Colonic mucosa (tissue), 4 donors: ENCODE measurements at places on chromosomes 6 and 20. TPM values are rescaled to one million over a fixed set of nuclear protein-coding genes. Genes with fewer than 3 reads are reported as not detected.

- no peak overlapping the region for H3K27ac ChIP-seq
- no peak overlapping the region for H3K4me3 ChIP-seq
- no peaks in the 10 kb centered on the region for H3K27me3 ChIP-seq
Observed at GRCh38 chr20:59736366-59736765, 132.0 kb downstream of the PHACTR3 start.

DNA sequence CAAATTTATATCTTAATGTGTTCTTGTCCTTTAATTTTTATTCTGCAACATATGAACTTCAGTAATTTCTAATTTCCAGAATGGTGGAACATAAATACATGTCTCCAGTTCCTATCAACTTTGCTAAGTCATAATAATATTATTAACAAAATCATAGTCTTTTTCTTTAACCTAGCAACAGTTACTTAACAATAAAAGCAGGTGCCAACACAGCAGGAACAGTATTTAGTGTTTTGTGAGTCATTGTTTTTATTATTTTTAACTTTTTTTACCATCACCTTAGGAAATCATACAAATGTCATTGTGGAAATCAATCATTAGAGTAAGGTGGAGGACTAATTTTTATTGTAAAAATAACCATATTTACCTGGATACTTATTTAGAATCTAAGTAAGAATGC, 133.5 kb downstream of the PLCB1 start:
- H3K4me1 ChIP-seq: no peaks in the 10 kb centered on the region
- no peak for DNase-seq

- peak overlapping the region; percentile 69 for H3K27ac ChIP-seq
- no peaks in the 10 kb centered on the region for H3K27me3 ChIP-seq
- DNase-seq: peak; percentile 20
- H3K36me3 ChIP-seq: no peaks in the 10 kb centered on the region
Observed at GRCh38 chr6:36622901-36623546, 28.9 kb downstream of the SRSF3 start.

DNA sequence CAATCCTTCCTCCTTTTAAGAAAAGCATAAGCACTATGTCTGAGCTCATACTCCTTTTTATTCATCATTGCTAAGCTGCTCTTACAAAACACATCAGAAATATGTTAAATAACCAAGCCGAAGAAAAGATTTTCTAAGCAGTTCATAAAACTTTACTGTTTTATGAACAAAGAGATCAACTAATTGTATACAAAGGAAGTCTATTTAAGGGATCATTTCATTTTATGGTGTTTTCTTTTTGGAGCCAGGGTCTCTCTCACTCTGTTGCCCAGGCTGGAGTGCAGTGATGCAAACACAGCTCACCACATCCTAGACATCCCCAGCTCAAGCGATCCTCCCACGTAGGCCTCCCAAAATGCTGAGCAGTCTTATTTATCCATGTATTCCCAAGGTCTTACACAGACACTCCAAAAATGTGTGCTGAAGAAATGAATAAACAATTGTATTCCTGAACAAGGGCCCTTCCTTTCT, 9.3 kb downstream of the NUDT3 start:
- H3K27me3 ChIP-seq: no peaks in the 10 kb centered on the region
- no peaks in the 10 kb centered on the region for H3K36me3 ChIP-seq
- no peak overlapping the region for H3K4me3 ChIP-seq
- peak overlapping the region; percentile 21 for H3K27ac ChIP-seq
- H3K4me1 ChIP-seq: no peaks in the 10 kb centered on the region
- no peak for DNase-seq

DNA sequence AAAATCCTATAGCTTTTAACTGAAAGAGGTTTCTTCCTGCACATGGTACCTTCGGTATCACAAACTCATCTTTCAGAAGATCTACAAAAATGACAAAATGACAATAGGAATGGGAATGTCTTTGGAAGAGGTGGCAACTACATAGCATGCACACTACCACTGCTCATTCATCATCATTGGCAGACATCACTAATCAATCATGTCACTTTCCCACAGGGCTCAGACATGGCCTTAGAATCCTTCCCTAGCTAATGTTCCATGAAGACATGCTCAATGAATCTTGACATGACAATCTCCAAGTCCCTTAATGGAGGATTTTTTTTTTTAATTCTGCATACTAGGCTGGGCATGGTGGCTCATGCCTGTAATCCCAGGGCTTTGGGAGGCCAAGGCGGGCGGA, 3.2 kb upstream of the PGC start:
- DNase-seq: no peak
- H3K4me1 ChIP-seq: no peaks in the 10 kb centered on the region
- no peaks in the 10 kb centered on the region for H3K36me3 ChIP-seq
- no peak overlapping the region for H3K4me3 ChIP-seq

DNA sequence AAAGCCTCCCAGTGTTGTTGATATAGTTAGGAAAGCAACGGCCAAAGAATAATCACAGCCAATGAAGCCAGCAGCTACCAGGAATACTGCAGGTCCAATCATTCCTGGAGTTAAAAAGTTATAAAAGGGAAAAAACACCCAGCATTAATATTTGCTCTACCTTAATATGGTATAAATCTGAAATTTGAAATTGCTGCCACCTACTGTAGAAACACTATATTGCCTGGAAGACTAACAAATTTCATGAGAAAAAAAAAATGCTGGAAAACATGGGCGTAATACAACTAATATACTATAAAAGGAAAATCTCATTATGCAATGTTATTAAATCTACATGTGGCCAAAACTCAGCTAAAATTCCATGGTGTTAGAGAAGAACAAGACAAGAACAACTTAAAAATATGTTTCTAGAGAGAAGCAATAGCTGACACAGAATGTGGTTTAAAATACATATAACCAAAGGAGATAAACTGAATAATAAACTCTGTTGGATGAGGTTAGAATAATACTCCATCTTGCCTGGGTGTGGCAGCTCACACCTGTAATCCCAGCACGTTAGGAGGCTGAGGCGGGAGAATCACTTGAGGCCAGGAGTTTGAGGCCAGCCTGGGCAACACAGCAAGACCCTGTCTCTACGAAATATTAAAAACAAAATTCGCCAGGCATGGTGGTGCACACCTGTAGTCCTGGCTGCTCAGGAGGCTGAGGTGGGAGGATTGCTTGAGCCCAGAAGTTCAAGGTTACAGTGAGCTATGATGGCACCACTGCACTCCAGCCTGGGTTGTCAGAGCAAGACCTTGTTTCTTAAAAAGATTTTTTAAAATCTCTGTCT, 43.1 kb downstream of the SLC17A5 start:
- no peak overlapping the region for H3K4me3 ChIP-seq
- no peak overlapping the region for H3K27ac ChIP-seq
- H3K27me3 ChIP-seq: no peaks in the 10 kb centered on the region
- DNase-seq: no peak

- H3K36me3 ChIP-seq: no peaks in the 10 kb centered on the region
- H3K27me3 ChIP-seq: no peaks in the 10 kb centered on the region
- DNase-seq: peak; percentile 72
- no peak overlapping the region for H3K4me3 ChIP-seq
Observed at GRCh38 chr20:59010321-59010994, 3.4 kb upstream of the CTSZ start.

GRCh38 chr6:98323605-98324004, 510.8 kb upstream of the POU3F2 start:
- H3K27ac ChIP-seq: no peak overlapping the region
- H3K4me1 ChIP-seq: no peaks in the 10 kb centered on the region
- H3K27me3 ChIP-seq: no peaks in the 10 kb centered on the region
- H3K4me3 ChIP-seq: no peak overlapping the region
- no peaks in the 10 kb centered on the region for H3K36me3 ChIP-seq

DNA sequence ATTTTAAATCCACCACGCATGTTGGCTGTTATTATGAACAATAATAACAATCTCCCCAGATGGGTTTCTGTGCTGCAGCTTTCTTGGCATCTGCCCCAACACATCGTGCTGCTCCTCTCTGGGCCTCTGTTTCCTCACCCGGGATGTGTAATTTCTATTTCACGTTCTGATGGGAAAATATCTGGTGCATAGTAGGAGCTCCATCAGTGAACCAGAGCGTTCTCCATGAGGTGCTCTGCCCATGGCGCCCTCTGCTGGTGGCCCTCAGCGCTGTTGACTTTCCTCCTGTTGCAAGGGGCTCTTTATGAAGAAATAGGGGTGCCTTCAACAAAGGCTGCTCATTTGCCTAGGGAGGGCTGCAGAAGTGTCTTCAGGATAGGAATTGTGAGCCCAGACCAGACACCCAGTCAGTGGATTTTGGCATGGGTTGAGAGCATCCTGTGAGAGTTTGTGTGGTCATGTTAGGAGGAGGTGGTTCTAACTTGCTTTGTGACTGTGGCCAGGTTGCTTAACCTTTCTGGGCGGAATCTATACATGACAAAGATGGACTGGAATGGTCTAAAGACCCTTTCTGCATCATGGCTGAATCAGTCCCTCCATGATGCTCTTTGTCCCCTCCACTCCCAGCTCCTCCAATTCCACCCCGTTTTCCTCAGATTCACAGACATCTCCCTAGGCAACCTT, 8.1 kb downstream of the SCRT2 start:
- H3K27ac ChIP-seq: no peak overlapping the region
- H3K4me3 ChIP-seq: no peak overlapping the region
- no peaks in the 10 kb centered on the region for H3K4me1 ChIP-seq

DNA sequence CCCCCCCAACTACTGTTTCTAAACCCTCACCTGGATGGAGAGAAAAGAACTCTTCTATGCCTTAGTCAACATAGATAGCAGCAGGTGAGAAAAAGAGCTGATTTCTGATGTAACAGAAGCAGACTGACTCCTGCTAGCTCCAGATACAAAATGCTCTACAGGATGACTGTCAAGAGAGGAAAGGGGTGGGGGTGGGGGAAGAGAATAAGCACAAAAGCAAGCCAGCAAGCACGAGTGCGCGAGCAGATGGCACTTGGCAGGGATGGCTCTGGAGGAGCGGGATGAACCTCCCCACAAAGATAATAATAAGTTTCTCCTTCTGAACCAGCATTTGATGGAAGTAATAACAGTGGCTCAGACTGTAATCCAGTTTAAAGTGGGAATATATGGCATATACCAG, 45.6 kb upstream of the SPDEF start:
- H3K36me3 ChIP-seq: no peaks in the 10 kb centered on the region
- no peaks in the 10 kb centered on the region for H3K27me3 ChIP-seq
- peaks cover 3% of the 10 kb centered on the region for H3K4me1 ChIP-seq
- H3K4me3 ChIP-seq: no peak overlapping the region
- no peak for DNase-seq
- H3K27ac ChIP-seq: peak overlapping the region; percentile 64

GRCh38 chr6:135606392-135606791, 108.9 kb upstream of the AHI1 start:
- no peaks in the 10 kb centered on the region for H3K4me1 ChIP-seq
- no peaks in the 10 kb centered on the region for H3K36me3 ChIP-seq
- no peaks in the 10 kb centered on the region for H3K27me3 ChIP-seq
- no peak overlapping the region for H3K27ac ChIP-seq
- H3K4me3 ChIP-seq: no peak overlapping the region
- no peak for DNase-seq

- no peaks in the 10 kb centered on the region for H3K27me3 ChIP-seq
- no peak for DNase-seq
- H3K4me1 ChIP-seq: no peaks in the 10 kb centered on the region
- H3K4me3 ChIP-seq: no peak overlapping the region
- peaks cover 9% of the 10 kb centered on the region for H3K36me3 ChIP-seq
Observed at GRCh38 chr20:25297141-25297905, 49.4 kb downstream of the PYGB start.

DNA sequence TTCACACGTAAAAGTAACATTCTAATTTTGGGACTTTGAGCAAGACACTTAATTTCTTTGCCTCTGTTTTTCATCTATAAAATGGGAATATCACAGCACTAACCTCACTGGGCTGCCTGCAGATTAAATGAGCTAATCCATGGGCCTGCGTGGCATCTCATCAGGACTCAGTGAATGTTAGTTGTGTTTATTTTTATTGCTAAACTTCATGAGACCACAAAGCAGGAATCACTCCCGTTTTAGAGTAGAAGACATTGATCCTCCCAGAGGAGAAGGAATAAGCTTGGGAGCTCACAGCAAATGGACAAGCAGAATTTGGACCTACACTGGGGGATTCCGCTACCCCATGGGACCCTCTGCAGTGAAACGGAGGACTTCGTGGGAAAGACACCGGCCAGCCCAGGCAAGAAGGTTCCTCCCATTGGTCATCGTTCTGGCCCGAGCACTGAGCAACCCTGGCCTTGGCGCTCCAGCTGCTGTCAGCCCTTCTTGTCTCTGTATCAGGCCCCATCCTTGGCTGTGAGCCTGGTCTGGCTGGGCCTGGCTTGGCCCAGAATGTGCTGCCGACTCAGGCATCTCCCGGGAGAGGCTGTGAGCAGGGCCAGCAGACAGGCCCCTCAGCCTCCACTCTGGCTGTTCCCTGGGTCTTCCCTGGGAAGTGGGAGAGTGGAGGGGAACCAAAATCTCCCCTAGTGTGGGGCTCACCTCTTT, 79.8 kb downstream of the NFATC2 start:
- DNase-seq: peak; percentile 63
- no peaks in the 10 kb centered on the region for H3K36me3 ChIP-seq
- H3K27ac ChIP-seq: no peak overlapping the region
- H3K27me3 ChIP-seq: no peaks in the 10 kb centered on the region
- H3K4me1 ChIP-seq: no peaks in the 10 kb centered on the region

- no peak overlapping the region for H3K4me3 ChIP-seq
- H3K36me3 ChIP-seq: no peaks in the 10 kb centered on the region
- H3K27me3 ChIP-seq: no peaks in the 10 kb centered on the region
- H3K4me1 ChIP-seq: no peaks in the 10 kb centered on the region
- no peak overlapping the region for H3K27ac ChIP-seq
Observed at GRCh38 chr6:167501831-167502385, 177.0 kb downstream of the TTLL2 start.

GRCh38 chr6:53481323-53481722, 63.6 kb downstream of the GCLC start:
- H3K4me3 ChIP-seq: no peak overlapping the region
- H3K27me3 ChIP-seq: no peaks in the 10 kb centered on the region
- H3K27ac ChIP-seq: no peak overlapping the region
- DNase-seq: no peak

DNA sequence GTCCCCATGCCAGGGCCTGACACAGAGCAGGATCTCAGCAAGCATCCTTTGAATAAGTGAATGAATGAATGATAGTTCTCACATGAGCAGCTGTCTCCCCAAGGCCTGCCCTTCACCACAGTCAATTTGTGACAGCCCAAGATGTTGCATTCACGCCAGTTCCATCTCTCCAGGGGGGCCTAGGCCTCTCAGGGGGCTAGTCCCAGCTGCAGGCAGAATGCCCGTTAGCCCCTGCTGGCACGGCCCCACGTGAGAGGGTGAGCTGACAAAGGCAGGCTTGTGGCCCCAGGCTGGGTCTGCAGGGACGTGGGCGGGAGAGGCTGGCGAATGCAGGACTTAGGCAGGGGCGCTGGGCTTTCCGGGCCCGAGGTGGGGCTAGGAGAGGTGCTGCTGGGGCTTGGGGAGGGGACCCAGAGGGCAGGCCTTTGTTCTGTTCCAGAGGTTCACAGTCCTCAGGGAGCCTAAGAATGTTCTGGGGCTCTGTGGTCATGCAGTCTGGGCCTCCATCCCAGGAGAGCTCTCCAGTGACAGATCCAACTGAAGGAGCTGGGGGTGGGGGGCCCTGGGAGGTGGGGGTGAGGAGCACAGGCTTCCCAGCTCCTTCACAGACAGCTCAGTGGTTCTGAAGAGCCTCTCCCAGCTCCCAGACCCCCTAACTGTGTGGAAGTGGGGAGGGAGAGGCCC, 30.5 kb upstream of the TLDC2 start:
- no peak for DNase-seq
- no peaks in the 10 kb centered on the region for H3K36me3 ChIP-seq
- H3K4me3 ChIP-seq: no peak overlapping the region
- H3K27me3 ChIP-seq: no peaks in the 10 kb centered on the region

The SNTA1 gene
- 5.7 TPM for total RNA-seq

The SRMS gene
- 0.49 TPM for total RNA-seq

The SYTL3 gene
- 1.1 TPM for total RNA-seq

The CRISP2 gene
- not detected for total RNA-seq

The RUNX2 gene
- total RNA-seq: 1.7 TPM

The CNBD2 gene
- total RNA-seq: 3.3 TPM

The ZNF512B gene
- 1.9 TPM for total RNA-seq

The CEP85L gene
- 2.9 TPM for total RNA-seq
